COLO829 (cell line): ENCODE measurements at places on chromosomes 3 and 15.

DNA sequence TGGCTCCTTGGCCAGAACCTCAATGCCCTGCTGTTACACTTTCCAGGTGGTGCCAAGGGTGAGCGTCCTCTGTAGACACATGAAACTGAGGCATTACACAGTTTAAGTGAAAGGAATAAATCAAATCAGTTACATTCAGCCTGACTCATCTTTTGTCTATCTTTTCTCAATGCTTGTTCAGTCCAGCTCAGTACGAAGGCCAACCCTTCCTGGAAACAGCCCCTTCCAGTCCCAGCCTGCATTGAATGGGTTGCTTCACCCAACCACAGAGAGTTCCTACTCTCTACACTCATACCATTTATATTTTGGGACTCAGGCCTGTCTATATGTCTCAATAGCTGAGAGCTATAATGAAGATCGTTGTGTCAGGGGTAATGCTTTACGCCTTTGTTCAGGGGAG lies 363.6 kb downstream of the RORA start:
- no peak for DNase-seq

DNA sequence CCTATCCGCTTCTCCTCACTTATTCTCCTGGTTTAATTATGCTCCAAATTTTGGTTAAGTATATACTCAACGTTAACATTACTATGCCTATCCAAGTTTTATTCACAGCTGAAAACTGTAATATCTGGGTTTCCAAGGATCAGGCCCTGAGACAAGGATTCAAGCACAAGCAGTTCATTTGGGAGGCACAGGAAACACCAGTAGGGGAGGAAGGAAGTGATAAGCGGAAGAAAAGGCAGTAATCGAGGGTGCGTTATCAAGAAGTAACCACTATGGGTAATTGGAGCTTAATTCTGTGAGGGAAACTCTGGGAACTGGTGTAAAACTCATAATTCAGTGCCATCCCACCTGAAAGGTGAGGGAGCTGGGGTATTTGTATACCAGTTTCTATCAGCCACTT lies 120.3 kb downstream of the KCNAB1 start:
- DNase-seq: no peak

GRCh38 chr3:181330257-181330656 lies 340.7 kb upstream of the DNAJC19 start:
- no peak for DNase-seq

- DNase-seq: peak; percentile 46
Observed at GRCh38 chr3:127791221-127791913, 30.9 kb downstream of the MGLL start.

- no peak for DNase-seq
Observed at GRCh38 chr15:69496001-69496400, 43.4 kb downstream of the RPLP1 start.
